ENCODE measurements at places on chromosomes 12 and 14. TPM values are rescaled to one million over a fixed set of nuclear protein-coding genes. Genes with fewer than 3 reads are reported as not detected.

GRCh38 chr12:27915021-27915420 is 57.5 kb downstream of the PTHLH start:
- no peaks in the 10 kb centered on the region for H3K4me1 ChIP-seq
- H3K27ac ChIP-seq: no peak overlapping the region
- DNase-seq: no peak
- no peaks in the 10 kb centered on the region for H3K36me3 ChIP-seq
- H3K27me3 ChIP-seq: peaks cover 2% of the 10 kb centered on the region

- H3K27ac ChIP-seq: peak overlapping the region; percentile 89
- peaks cover 6% of the 10 kb centered on the region for H3K36me3 ChIP-seq
- H3K27me3 ChIP-seq: peaks cover 2% of the 10 kb centered on the region
- no peak overlapping the region for H3K4me3 ChIP-seq
- H3K4me1 ChIP-seq: peaks cover 66% of the 10 kb centered on the region
- peak; percentile 11 for DNase-seq
Observed at GRCh38 chr12:69932676-69933552, 107.9 kb downstream of the MYRFL start.

- no peak overlapping the region for H3K4me3 ChIP-seq
- H3K27ac ChIP-seq: no peak overlapping the region
- H3K36me3 ChIP-seq: peaks cover 5% of the 10 kb centered on the region
- H3K4me1 ChIP-seq: no peaks in the 10 kb centered on the region
- H3K27me3 ChIP-seq: peaks cover 3% of the 10 kb centered on the region
Observed at GRCh38 chr12:51773145-51773869, 75.2 kb downstream of the FIGNL2 start.

DNA sequence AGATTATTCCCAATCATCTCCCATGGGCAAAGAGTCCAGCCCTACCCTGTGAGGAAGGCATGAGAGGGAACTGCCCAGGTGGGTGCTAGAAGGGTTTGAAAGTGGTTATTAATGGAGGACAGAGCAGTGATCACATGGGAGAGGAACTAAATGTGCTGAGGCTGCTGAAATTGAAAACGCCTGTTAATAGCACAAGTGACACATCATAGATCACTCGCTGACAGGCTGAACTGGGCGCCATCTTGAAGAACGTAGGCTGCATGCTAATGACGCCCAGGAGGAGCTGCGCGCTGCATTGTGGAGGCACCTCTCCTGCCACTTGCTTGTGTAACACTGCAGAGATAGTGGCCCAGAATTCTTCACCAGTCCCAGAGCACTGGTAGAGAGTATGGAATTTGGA is 182.9 kb downstream of the KCNA5 start:
- no peak for DNase-seq
- H3K36me3 ChIP-seq: peaks cover 9% of the 10 kb centered on the region
- no peaks in the 10 kb centered on the region for H3K4me1 ChIP-seq
- H3K27ac ChIP-seq: no peak overlapping the region

KRT7 gene
- not detected for total RNA-seq

TIMELESS gene
- 34.2 TPM for total RNA-seq

ITGB7 gene
- 0.56 TPM for total RNA-seq

Data from endothelial cell (in vitro differentiated cells).